ENCODE measurements at places on chromosomes 1 and 21. TPM values are rescaled to one million over a fixed set of nuclear protein-coding genes. Genes with fewer than 3 reads are reported as not detected.

- peak; percentile 58 for DNase-seq
Measured at GRCh38 chr1:86156566-86157455, at the start of gene COL24A1. TSS of gene COL24A1 (minus strand) at chr1:86156772. CDS start at chr1:86156396, 376 bp downstream.

The RHOU gene
- 0.44 TPM for polyA plus RNA-seq

DNA sequence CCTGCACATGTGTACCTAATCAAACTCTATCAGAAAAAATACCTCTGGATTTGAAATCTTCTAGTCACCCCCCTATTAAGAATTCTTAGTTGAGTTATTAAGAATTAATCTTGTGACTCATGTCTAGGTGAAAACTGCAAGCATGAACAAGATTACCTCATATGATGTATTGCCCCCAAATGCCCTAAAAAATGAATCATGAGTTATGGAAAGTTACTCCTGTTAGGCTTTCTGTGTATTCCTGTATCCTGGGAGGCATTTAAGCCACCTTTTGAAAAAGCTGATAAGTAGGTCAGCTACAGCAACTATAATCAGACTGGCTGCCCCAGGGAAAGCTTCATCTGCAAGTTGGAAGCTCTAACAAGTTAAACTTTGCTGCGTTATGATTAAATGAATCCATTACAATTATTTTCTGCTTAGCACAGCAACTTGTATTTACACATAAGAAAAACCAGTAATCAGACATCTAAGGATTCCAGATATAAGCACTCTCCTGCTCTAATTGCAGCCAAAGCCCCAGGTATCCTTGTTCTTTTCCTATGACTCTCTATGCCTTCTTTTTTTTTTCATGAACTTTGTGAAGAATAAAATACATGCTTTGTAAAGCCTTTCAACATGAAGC lies 147.7 kb downstream of the NTPCR start:
- no peak for DNase-seq

GRCh38 chr1:6253380-6253779 lies 7.5 kb downstream of the GPR153 start:
- DNase-seq = no peak

DNA sequence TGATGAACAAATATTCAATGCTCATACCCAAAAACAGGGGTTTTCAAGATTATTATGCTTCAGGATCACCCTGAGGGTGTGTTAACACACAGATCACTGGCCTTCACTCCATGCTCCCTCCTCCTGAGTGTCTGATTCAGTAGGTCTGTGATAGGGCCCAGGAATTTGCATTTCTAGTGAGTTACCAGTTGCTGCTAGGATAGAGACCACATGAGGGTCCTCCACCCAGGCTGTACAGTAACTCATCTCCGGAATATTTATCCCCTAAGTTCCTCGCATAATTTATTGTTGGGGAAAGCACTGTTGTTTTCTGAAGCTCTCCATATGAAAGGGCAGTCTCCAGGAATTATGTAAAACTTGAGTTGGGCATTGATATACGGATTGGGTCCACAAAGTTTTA lies 1106.6 kb upstream of the B3GALT2 start:
- no peak for DNase-seq

The RPAP2 gene
- polyA plus RNA-seq = 5.2 TPM

- no peak for DNase-seq
Measured at GRCh38 chr1:228009828-228010775, 3.3 kb downstream of the WNT3A start.

The ACOT11 gene
- polyA plus RNA-seq = 7.2 TPM

The PTBP2 gene
- polyA plus RNA-seq = 9.8 TPM

- no peak for DNase-seq
Measured at GRCh38 chr21:36431252-36431651, 46.1 kb downstream of the CHAF1B start.

The DFFA gene
- polyA plus RNA-seq = 42.3 TPM

- DNase-seq = no peak
Measured at GRCh38 chr1:31984419-31985347, 29.0 kb upstream of the KHDRBS1 start.

- DNase-seq = peak; percentile 33
Measured at GRCh38 chr21:40512590-40512989, 334.4 kb downstream of the DSCAM start.

The ATAD3C gene
- polyA plus RNA-seq = 0.38 TPM
